ENCODE measurements at places on chromosomes 16 and 17. TPM values are rescaled to one million over a fixed set of nuclear protein-coding genes. Genes with fewer than 3 reads are reported as not detected.

The SLC46A1 gene
- 22.7 TPM for total RNA-seq

DNA sequence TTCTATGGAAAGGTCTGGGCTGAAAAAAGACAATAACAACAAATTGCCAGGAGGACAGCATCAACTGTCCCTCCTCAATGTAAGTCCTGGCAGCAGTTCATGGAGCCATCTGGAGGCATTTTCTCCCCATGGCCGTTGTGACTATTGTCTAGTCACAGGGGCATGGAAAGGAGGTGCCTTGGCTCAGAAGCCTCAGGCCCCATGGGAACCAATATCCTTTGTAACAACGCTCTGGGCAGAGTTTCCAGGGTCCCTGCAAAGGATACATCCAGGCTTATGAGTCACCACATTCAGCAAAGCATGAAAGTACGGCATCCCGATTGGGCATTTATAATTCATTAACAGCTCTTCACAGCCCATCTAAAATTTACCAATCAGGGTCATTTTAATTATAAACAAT, 85.2 kb downstream of the GLG1 start:
- no peak for DNase-seq

DNA sequence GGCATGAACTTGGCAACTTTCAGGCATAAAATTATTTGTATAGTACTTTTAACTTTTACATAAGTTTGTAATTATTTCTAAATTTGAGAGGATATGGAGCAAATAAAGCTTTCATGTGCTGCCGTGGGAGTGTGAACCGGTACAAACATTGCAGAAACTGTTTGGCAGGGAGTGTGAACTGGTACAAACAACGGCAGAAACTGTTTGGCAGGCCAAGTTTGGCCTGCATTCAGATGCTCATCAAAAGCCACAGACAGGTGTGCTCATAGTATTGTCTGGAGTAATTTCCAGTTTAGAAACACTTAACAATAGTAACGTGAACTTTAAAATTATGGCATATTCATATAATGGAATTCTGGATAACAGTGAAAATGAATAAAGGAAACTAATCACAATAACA, 73.8 kb upstream of the ATP2A3 start:
- no peak for DNase-seq

- DNase-seq, result no peak
Observed at GRCh38 chr17:10183931-10184930, 14.2 kb downstream of the GAS7 start.

- DNase-seq, result no peak
Observed at GRCh38 chr17:68356520-68356919, 65.2 kb downstream of the ARSG start.

- DNase-seq, result peak; percentile 49
Observed at GRCh38 chr17:75774991-75775668, 9.5 kb upstream of the UNK start.

All from breast epithelium (tissue), 4 donors.